ENCODE measurements at places on chromosomes 13 and 19.

GRCh38 chr19:49861541-49862378 lies 5.6 kb downstream of the PNKP start:
- H3K4me3 ChIP-seq, result no peak overlapping the region
- H3K27ac ChIP-seq, result peak overlapping the region; percentile 72
- no peaks in the 10 kb centered on the region for H3K27me3 ChIP-seq
- H3K36me3 ChIP-seq, result peaks cover 80% of the 10 kb centered on the region
- H3K4me1 ChIP-seq, result peaks cover 21% of the 10 kb centered on the region
- DNase-seq, result no peak

DNA sequence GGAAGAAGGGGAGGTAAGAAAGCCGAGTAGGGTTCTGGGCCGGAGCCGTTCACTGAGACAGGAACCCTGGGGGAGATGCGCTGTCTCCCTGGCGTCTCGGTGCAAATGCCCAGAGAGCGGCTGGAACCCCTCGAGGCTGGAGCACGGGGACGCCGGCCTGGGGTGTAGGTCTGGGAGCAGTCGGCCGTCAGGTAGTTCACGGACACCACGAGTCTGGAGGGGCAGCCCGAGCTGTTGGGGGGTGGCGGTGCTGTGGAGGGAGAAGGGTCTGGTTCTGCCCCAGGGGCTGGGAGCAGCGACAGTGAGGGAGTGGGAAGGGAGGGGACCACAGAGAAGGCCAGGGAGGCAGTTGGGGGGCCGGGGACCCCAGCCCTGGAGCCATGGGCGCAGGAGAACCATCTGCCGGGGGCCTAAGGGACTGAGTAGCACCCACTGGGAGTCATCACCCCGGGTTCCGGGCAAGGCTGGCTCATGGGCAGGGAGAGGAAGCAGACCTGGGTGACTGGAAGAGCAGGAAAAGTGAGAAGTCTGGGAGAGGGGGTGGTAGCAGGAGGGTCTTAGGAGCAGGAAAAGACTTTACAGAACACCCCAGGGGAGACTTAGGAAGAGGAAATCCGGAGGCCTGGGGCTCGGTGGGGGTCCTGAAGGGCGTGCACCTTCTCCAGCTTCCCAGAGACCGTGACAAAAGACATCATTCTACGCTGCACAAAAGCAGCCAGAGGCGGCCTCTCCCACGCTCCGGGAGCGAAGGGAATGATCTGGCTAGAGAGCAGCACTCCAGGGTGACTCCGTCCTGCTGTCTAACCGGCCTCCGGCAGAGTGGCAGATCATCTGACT lies 173.1 kb upstream of the SOX1 start:
- H3K27ac ChIP-seq, result no peak overlapping the region
- H3K27me3 ChIP-seq, result peaks cover 15% of the 10 kb centered on the region
- peaks cover 6% of the 10 kb centered on the region for H3K4me1 ChIP-seq
- peak; percentile 80 for DNase-seq
- H3K36me3 ChIP-seq, result no peaks in the 10 kb centered on the region
- peak overlapping the region; percentile 28 for H3K4me3 ChIP-seq

DNA sequence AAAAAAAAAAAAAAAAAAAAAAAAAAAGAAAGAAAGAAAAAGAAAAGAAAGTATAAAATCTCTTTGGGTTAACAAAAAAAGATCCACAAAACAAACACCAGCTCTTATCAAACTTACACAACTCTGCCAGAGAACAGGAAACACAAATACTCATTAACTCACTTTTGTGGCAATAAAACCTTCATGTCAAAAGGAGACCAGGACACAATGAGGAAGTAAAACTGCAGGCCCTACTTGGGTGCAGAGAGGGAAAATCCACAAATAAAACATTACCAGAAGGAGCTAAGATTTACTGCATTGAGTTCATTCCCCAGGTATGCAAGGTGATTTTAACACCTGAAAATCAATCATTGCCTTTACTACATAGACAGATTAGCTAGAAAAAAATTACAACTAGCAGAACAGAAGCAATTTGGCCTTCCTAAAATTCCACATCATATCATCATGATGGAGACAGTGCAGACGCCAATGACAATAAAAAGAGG lies 9.6 kb upstream of the CEACAM5 start:
- no peaks in the 10 kb centered on the region for H3K4me1 ChIP-seq
- no peak overlapping the region for H3K4me3 ChIP-seq
- DNase-seq, result no peak
- no peak overlapping the region for H3K27ac ChIP-seq
- H3K27me3 ChIP-seq, result peaks cover 61% of the 10 kb centered on the region

- H3K27ac ChIP-seq, result no peak overlapping the region
- no peaks in the 10 kb centered on the region for H3K27me3 ChIP-seq
- no peaks in the 10 kb centered on the region for H3K4me1 ChIP-seq
- no peak for DNase-seq
- H3K4me3 ChIP-seq, result no peak overlapping the region
Measured at GRCh38 chr13:110592665-110593064, 22.7 kb upstream of the NAXD start.
